Effector memory CD4-positive, alpha-beta T cell (primary cell): ENCODE measurements at places on chromosomes 13 and 19.

DNA sequence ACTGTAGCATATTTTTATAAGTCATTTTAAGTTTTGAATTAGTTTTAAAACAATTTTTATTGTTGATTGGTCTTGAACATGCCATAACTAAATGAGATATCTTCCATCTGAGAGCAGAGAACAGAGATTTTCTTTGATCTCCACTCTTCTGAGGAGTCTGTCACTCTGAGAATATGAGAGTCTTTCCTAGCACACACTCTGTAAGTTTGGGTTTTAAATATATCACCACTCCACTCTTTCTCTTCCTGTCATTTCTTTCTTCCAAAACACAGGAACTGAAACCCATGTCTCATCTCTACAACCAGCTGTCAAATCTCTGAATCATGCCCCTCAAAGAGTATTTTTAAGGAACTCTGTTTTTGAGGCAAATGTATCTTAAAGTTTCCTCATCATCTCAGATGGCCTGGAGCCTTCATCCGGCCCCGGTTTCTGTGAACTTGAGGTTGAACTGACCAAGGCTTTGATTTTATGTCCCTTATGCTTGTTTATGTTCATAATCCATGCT lies 698.2 kb upstream of the SGCG start:
- no peak for DNase-seq

DNA sequence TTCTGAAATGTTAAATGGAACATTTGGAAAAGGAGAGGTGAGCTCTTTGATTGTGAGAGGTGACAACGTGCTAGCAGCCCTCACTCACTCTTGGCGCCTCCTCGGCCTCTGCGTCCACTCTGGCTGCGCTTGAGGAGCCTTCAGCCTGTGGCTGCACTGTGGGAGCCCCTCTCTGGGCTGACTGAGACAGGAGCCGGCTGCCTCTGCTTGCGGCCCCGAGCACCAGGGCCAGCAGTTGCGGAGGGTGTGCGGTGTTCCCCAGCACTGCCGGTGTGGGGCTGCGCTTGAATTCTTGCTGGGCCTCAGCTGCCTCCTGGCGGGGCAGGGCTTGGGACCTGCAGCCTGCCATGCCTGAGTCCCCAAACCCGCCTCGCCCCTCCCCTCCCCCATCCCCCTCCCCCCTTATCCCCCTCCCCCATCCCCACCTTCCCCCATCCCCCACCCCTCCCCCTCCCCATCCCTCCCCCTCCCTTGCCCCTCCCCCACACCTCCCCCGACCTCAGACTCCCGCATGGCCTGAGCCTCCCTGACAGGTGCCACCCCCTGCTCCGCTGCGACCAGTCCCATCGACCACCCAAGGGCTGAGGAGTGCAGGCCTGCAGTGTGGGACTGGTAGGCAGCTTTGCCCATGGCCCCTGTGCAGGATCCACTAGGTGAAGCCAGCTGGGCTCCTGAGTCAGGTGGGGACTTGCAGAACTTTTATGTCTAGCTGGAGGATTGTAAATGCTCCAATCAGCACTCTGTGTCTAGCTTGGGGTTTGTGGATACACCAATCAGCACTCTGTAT lies 411.0 kb downstream of the OLFM4 start:
- no peak for DNase-seq

DNA sequence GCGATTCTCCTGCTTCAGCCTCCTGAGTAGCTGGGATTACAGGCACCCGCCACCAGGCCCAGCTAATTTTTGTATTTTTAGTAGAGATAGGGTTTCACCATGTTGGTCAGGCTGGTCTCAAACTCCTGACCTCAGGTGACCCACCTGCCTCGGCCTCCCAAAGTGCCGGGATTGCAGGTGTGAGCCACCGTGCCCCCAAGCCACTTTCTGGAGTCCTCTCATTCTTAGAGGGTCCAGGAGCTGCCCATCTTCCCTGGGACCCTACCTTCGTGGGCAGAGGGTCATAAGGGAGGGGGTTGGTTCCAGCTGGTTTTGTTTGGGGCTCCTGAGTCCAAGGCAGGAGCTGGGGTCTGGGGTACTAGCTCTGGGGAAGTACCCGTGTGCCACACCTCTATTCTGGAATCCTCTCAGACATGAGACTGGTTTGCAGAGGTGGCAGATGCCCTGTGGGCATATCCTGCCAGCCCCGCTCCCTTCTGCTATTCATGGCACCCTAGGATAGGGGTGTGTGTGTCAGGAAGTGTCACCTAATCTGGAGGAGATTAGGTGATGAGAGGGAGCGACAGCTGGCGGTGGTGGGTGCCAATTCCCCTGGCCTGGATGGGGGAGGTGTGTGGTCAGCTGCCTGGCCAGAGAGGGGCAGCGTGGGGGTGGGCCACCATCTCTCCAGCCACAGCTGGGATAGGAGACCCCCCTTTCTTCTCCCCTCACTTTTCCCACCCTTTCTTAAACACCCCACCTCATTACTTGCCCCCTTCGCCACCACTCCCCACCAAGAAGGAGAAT lies 2.1 kb downstream of the PRMT1 start:
- DNase-seq = no peak

DNA sequence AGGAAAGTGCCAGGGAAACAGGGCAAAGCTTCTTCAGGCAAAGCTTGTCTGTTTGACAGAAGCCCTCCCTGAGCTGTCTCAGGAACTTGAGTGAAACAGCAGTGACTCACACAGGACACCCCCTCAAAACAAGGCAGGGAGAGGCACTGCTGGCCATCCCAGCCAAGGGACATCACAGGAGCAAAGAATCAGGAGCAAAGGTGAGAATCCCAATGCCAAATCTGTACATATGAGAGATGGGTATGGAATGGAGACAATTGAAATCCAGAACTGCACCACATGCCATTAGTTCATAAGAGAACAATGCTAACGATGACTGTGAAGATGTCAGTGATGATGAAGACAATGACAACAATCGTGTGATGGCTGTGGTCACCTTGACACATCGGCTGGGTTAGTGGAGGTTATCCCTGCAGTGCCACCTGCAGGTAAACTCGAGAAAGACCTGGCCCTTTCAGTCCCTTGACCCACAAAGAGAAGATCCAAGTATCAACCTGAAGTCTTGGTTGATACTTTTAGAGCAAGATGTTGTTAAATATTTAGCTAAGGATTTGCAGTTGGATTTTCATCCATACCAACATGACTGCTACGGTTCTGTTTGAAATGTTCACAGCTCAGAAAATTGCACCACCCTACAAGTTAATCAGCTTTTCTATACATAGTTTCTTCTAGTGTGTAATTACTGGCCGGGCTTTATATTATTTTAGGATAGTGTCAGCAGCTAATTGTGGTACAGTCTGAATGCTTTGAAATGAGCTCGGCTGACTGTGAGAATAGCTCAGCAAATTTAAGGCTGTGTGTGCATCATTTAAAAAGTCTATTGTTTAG lies 42.0 kb upstream of the IPO5 start:
- DNase-seq = no peak

- DNase-seq = no peak
Observed at GRCh38 chr13:40540328-40541044, 126.0 kb downstream of the FOXO1 start.

- no peak for DNase-seq
Observed at GRCh38 chr19:15404097-15404779, 14.6 kb downstream of the AKAP8L start.

DNA sequence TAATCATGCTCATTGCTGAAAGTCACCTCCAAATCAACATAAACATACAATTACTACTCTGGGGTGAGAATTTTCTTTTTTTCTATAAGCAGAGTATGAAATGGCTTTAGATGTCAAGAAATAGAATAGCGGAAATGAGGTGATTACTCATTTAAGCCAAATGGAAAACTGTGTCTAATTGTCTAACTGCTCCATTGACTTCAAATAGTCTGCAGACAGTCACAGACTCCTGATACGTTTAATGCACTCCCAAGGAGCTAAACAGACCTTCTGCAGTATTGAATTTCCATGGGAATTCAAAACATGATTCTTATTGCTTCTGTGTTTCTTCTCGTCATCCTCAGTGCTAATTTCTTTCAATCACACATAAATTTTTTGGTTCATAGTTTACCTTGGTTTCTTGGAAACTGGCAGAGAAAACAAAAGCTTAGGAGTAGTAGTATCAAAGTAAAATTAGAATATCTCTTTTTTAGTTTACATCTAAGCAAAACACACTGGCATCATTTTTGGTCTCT lies 865.2 kb upstream of the SLC10A2 start:
- no peak for DNase-seq

- no peak for DNase-seq
Observed at GRCh38 chr19:43681821-43682220, 11.9 kb upstream of the PLAUR start.

DNA sequence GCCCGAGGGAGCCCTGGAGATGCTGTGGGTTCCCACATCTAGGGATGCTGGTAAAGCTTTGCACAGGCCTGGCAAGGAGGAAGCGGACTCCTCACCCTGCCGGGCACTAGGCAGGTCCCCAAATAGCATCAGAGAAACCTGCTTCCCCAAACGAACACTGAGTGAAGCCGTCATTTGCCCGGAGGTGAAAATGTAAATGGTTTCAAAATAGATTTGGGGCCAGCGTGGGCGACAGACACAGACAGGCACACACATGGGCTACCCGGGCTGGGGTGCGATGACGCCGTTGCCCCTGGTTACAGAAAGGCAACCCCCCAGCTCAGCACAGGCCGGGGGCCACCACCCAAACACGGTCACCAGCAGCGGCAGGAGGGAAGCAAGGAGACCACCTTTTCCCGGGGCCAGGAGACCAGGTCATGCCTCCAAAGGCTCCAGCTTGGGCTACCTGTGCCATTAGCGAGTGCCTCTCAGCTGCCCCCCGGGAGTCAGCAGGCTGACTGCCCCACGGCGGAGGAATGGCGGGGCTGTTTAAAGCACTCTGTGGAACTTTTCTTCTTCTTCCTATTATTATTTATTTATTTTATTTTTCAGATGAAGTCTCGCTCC lies 47.5 kb upstream of the NDUFS7 start:
- DNase-seq = no peak

- no peak for DNase-seq
Observed at GRCh38 chr13:50037788-50038187, 22.5 kb downstream of the KCNRG start.
